ENCODE measurements at places on chromosomes 5 and 9.

GRCh38 chr5:140468188-140468587, 66.6 kb downstream of the ANKHD1 start:
- no peak for DNase-seq

- DNase-seq: peak; percentile 23
Observed at GRCh38 chr5:158970569-158971014, 129.1 kb downstream of the EBF1 start.

GRCh38 chr5:18975624-18976023, 1012.4 kb downstream of the CDH18 start:
- DNase-seq: no peak

DNA sequence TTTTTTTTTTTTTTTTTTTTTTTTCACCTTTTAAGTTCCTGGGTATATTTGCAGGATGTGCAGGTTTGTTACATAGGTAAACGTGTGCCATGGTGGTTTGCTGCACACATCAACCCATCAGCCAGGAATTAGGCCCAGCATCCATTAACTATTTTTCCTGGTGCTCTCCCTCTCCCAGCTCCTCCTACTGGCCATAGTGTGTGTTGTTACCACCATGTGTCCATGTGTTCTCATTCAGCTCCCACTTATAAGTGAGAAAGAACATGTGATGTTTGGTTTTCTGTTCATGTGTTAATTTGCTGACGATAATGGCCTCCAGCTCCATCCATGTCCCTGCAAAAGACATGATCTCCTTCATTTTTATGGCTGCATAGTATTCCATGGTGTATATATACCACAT, 350.5 kb downstream of the MAN2A1 start:
- DNase-seq: no peak

GRCh38 chr9:70466976-70467561, 52.6 kb upstream of the KLF9 start:
- DNase-seq: no peak

GRCh38 chr5:177354711-177355110, 3.0 kb upstream of the RGS14 start:
- no peak for DNase-seq

All from urothelium cell line (cell line).